Activated CD4-positive, alpha-beta T cell treated with anti-CD3 and anti-CD28 coated beads for 36 hours (primary cell): ENCODE measurements at places on chromosomes 1 and 21. TPM values are rescaled to one million over a fixed set of nuclear protein-coding genes. Genes with fewer than 3 reads are reported as not detected.

- no peaks in the 10 kb centered on the region for H3K36me3 ChIP-seq
- DNase-seq, result no peak
- H3K27me3 ChIP-seq, result no peaks in the 10 kb centered on the region
- H3K4me1 ChIP-seq, result no peaks in the 10 kb centered on the region
- no peak overlapping the region for H3K4me3 ChIP-seq
- no peak overlapping the region for H3K27ac ChIP-seq
Measured at GRCh38 chr1:237211031-237211430, 169.0 kb downstream of the RYR2 start.

DNA sequence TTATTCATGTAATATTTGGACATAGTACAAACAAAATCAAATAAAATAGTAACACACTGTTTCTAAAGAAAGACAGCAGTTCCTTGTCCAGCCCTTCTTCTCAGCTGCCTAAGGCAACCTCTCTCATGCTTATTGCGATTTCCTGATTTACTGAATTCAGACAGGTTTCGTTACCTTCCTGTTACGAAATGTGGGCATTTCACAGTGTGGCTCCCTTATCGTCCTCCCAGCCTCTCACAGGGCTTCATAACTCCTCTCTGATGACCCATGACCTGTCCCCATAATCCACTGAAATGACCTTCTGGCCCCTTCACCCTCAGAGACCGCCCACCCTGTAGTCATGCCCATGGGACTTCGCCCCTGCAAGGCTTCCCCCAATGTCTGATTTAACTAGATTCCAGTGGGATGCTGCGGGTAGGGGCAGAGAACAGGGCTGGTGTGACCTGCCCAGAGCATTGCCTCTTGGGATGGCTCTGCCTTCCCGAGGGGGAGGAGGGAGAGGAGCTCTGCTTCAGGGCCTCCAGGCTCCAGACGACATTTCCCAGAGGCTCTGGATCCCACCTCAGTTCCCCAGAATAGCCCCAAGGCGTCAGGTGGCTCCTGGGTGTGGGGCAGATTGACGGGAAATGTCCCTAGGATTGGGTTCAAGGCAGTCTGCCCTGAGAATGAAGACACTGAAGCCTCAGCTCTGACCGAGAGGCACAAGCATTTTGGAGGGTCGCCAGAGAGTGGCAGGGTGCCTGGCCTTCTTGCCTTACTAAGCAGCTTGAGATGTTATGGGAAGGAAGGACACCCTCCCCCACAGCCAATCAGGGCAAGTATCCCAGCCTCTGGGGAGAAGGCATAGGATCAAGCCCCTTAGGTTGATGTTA, 20.6 kb downstream of the PADI2 start:
- H3K27ac ChIP-seq, result no peak overlapping the region
- no peak for DNase-seq
- no peaks in the 10 kb centered on the region for H3K36me3 ChIP-seq

- no peak for DNase-seq
- no peak overlapping the region for H3K27ac ChIP-seq
- peaks cover 6% of the 10 kb centered on the region for H3K27me3 ChIP-seq
- no peaks in the 10 kb centered on the region for H3K4me1 ChIP-seq
- no peak overlapping the region for H3K4me3 ChIP-seq
Measured at GRCh38 chr1:74812180-74812541, 79.2 kb downstream of the TYW3 start.

DNA sequence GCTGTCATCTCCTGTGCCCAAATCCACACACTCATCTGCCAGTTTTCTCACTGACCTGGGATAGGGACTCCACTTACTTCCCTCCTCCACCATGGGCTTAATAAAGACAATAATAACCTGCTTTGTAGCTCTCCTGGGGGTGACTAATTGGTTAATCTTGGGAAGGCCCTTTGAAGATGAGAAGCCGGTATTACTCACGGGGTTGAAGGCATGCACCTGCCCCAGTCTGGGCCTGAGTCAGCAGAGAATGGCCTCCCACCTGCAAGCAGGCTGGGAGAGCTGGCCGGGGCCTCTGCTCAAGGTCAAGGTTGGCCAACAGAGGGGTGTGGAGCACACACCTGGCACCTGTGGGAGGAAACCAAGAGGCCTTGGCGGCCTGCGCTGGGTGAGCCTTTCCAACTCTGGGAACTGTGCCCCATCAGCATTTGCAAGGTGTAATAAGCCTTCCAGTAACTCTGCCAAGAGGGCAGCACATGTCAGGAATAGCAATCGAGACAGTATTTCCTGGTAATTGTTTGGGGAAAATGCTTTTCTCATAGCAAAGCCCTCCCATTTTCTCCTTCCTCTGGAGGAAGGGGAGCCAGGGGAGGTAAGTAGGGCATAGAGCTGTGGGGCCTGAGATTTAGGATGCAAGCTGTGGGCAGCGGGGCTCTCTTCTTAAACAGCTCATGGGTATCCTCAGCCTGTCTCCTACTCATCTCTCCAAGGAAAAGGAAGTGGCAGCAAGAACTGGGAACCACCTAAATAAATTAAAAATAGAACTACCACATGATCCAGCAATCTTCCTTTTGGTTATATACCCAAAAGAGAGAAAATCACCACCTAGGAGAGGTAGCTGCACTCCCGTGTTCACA, 49.0 kb downstream of the TOMM20 start:
- H3K36me3 ChIP-seq, result no peaks in the 10 kb centered on the region
- peak overlapping the region; percentile 16 for H3K27ac ChIP-seq
- DNase-seq, result peak; percentile 62
- peaks cover 37% of the 10 kb centered on the region for H3K4me1 ChIP-seq

DNA sequence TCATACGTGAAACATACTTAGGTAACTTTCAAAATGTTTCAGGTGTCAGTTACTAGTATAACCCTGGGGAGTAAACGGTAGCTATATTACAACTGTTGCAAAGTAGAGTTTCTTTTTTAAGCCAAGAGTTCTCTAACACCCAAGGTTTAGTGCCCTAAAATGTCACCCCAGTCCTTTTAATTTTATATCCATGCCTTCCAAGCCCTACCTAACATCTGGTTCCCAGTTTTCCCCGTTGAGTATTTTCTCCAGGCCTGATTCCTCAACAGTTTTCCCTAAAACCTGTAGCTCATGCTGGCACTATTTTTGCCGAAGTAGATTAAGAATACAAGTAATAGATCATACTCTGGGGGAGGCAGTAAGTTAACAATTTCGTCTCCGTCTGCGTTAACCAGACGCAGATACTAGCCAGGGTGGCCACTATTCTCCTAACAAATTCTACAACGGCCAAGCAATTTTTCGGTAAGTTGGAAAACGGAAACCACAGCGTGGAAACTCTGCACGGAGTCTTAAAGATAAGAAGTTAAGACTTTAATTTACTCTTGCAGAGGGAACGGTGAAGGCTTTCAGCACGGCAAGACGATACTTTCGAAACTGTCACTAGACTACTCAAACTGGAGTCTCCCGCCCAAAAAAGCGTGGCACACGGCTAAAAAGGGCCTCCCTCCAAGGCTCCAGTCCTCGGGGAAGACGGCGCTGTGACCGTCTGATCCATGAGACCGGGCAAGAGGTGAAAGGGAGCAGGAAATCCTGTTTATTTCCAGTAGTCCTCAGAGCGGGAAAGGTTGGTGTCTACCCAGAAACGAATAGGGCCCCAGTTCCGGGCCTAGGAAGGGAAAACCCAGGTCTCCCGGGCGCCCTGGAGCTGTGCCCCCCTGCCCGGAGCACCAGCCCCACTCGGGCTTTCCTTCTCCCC, 945 bp downstream of the SRSF4 start:
- peaks cover 45% of the 10 kb centered on the region for H3K4me1 ChIP-seq
- peak overlapping the region; percentile 87 for H3K4me3 ChIP-seq
- peak overlapping the region; percentile 99 for H3K27ac ChIP-seq
- peaks cover 43% of the 10 kb centered on the region for H3K36me3 ChIP-seq

DNA sequence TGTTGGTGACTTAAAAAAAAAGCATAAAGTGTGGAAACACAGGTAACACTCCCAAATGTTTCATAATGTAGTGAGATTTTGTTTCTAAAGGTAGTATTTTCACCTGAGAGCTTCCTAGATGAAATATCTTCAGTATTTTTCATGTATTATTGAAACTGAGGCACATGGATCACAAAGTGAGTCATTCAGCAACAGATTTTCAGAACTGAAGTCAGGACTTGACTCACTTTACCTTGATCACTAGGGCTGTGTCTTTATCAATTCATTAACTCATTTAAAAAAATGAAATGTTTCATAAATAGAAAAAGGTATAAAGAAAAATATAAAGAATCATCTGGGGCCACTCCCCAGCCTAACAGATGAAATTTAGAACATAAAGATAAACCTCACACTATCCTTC, 66.5 kb upstream of the RCC1 start:
- peaks cover 25% of the 10 kb centered on the region for H3K4me1 ChIP-seq
- no peaks in the 10 kb centered on the region for H3K27me3 ChIP-seq
- H3K27ac ChIP-seq, result no peak overlapping the region
- no peak for DNase-seq
- H3K4me3 ChIP-seq, result no peak overlapping the region
- H3K36me3 ChIP-seq, result peaks cover 5% of the 10 kb centered on the region

SPRR4 gene
- total RNA-seq, result not detected

DNA sequence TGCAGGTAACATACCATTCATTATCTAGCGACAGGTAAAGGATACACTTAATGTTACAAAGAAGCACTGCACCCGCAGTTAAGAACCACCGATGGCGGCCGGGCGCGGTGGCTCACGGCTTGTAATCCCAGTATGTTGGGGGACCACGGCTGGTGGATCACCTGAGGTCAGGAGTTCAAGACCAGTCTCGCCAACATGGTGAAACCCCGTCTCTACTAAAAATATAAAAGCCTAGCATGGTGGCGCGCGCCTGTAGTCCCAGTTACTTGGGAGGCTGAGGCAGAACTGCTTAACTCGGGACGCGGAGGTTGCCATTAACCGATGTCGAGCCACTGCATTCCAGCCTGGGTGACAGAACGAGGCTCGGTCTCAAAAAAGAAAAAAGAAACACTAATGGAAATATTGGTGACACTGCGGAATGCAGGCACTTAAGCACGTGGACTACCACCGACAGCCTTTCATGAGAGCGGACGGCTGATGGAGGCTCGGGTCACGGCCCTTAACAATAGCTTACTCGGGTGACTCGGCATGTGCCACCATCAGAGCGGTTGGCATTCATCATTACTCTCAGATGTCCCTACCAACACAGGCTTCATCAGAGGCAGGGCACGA, 542 bp downstream of the GAS5 start:
- H3K4me3 ChIP-seq, result peak overlapping the region; percentile 91
- H3K4me1 ChIP-seq, result peaks cover 57% of the 10 kb centered on the region
- H3K27me3 ChIP-seq, result no peaks in the 10 kb centered on the region

DNA sequence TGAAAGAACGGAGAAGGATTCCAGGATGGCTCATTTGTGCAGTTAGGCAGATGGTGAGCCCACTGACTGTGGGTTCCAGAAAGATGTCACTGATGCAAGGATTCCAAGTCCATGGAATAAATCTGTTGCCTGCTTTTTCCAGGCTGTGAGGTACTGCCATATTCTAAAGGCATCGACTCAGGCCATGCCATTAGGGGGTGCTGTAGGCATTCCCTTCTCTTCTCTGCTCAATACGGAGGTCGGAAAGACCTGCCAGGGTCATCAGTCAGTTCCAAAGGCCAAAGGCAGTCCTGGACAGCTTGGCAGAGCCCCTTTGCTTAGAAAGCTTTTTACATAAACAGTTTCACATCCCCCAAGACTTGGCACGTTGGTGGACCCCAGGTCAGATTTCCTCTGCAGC, 31.7 kb upstream of the TMEM125 start:
- H3K4me3 ChIP-seq, result no peak overlapping the region
- no peaks in the 10 kb centered on the region for H3K36me3 ChIP-seq
- DNase-seq, result peak; percentile 68
- H3K27me3 ChIP-seq, result no peaks in the 10 kb centered on the region

DTL gene
- total RNA-seq, result 82.1 TPM

TNNT2 gene
- total RNA-seq, result not detected

GRCh38 chr1:67803380-67804279, 29.6 kb downstream of the GNG12 start:
- no peak for DNase-seq
- H3K27me3 ChIP-seq, result peaks cover 38% of the 10 kb centered on the region
- no peak overlapping the region for H3K4me3 ChIP-seq

PDZK1 gene
- total RNA-seq, result not detected

GRCh38 chr1:16177306-16177705, 21.4 kb upstream of the EPHA2 start:
- H3K27me3 ChIP-seq, result no peaks in the 10 kb centered on the region
- no peak overlapping the region for H3K27ac ChIP-seq
- DNase-seq, result no peak
- H3K36me3 ChIP-seq, result no peaks in the 10 kb centered on the region
- H3K4me1 ChIP-seq, result no peaks in the 10 kb centered on the region

- DNase-seq, result no peak
- no peak overlapping the region for H3K27ac ChIP-seq
- no peaks in the 10 kb centered on the region for H3K36me3 ChIP-seq
- peaks cover 9% of the 10 kb centered on the region for H3K4me1 ChIP-seq
- no peak overlapping the region for H3K4me3 ChIP-seq
- H3K27me3 ChIP-seq, result no peaks in the 10 kb centered on the region
Measured at GRCh38 chr1:10309243-10310011, 89.4 kb upstream of the PGD start.

C1orf74 gene
- total RNA-seq, result 4.3 TPM

DNA sequence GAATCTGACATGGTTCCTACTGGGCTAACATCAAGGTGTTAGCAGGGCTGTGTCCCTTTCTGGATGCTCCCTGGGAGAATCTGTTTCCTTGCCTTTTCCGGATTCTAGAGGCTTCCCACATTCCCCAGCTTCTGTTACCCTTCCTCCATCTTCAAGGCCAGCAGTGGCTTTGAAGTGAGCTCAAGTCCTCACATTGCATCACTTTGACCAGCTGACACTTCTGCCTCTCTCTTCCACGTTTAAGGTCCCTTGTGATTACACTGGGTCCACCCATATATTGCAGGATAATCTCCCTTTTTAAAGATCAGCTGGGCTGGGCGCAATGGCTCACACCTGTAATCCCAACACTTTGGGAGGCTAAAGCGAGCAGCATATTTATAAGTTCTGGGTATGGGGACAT, 33.1 kb downstream of the CNST start:
- peaks cover 66% of the 10 kb centered on the region for H3K4me1 ChIP-seq
- no peak overlapping the region for H3K4me3 ChIP-seq
- H3K27ac ChIP-seq, result no peak overlapping the region

GRCh38 chr1:228100822-228101613, 2.1 kb downstream of the C1orf35 start:
- H3K27me3 ChIP-seq, result no peaks in the 10 kb centered on the region
- H3K4me1 ChIP-seq, result peaks cover 20% of the 10 kb centered on the region
- no peak for DNase-seq
- peaks cover 39% of the 10 kb centered on the region for H3K36me3 ChIP-seq

- H3K27ac ChIP-seq, result no peak overlapping the region
- H3K27me3 ChIP-seq, result no peaks in the 10 kb centered on the region
- H3K36me3 ChIP-seq, result no peaks in the 10 kb centered on the region
- no peak for DNase-seq
Measured at GRCh38 chr1:74324684-74325448, 89.7 kb downstream of the TNNI3K start.

COL8A2 gene
- 0.05 TPM for total RNA-seq

DNA sequence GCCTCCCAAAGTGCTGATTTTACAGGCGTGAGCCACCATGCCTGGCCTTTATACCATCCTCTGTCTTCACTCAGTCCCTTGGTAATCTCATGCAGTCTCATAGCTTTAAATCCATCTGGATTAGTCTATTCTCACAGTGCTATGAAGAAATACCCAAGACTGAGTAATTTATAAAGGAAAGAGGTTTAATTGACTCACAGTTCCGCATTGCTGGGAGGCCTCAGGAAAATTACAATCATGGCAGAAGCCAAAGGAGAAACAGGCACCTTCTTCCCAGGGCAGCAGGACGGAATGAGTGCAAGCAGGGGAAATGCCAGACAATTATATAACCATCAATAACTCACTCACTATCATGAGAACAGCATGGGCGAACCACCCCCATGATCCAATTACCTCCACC, 49.1 kb upstream of the CPLANE2 start:
- H3K27ac ChIP-seq, result no peak overlapping the region
- no peak for DNase-seq
- peaks cover 12% of the 10 kb centered on the region for H3K36me3 ChIP-seq
- H3K4me3 ChIP-seq, result no peak overlapping the region
- H3K4me1 ChIP-seq, result peaks cover 2% of the 10 kb centered on the region
- no peaks in the 10 kb centered on the region for H3K27me3 ChIP-seq
